ENCODE measurements at places on chromosomes 4 and X.

DNA sequence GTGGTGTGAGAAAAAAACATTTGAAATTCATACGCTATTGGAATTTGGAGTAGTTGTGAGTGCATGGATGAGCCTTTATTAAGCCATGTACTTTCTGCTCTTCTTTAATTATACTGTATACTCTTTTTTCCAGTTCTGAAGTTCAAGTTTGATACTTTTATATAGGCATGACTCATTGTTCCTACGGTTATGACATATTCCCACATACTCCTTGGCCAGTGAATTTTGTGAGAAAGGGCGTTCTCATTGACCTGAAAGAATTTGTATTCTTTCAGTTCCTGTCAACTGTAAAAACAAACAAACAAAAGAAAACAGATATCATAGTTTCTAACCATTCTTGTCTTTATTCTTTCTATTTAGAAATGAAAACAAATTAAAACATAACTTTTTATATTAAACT lies 407.3 kb downstream of the MAPK10 start:
- DNase-seq, result no peak

GRCh38 chrX:53281321-53281822 lies at the start of gene IQSEC2:
Gene IQSEC2, minus strand, starts transcription at chrX:53281584.
- peak; percentile 7 for DNase-seq

DNA sequence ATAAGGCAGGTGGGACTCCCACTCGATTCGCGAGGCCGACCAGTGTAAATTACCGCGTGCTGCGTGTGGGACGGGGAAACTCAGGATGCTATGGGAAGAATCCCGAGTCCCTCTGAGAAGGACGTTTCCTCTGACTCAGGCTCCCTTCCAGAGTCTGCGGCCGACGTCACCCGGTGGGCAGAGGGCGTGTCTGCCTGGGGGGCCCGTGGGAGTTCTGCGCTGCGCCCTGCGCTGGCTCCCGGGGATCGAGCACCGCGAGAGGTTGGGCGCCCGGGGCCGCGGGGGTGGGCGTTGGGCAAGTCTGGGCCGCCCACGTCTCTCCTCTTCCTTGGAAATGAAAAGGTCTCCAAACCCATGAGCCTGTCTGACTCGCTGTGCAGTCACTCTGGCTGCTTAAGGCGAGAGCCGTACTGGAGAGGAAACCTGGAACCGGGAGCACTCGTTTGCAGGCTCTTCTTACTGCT lies 568 bp downstream of the NIPAL1 start:
- peak; percentile 31 for DNase-seq

GRCh38 chr4:6909970-6910339 lies 329 bp downstream of the TBC1D14 start:
- no peak for DNase-seq

- no peak for DNase-seq
These were observed 833.5 kb upstream of the ADGRL3 start for GRCh38 chr4:60366661-60367060.

GRCh38 chr4:23061431-23061830 lies 368.7 kb downstream of the GBA3 start:
- no peak for DNase-seq

DNA sequence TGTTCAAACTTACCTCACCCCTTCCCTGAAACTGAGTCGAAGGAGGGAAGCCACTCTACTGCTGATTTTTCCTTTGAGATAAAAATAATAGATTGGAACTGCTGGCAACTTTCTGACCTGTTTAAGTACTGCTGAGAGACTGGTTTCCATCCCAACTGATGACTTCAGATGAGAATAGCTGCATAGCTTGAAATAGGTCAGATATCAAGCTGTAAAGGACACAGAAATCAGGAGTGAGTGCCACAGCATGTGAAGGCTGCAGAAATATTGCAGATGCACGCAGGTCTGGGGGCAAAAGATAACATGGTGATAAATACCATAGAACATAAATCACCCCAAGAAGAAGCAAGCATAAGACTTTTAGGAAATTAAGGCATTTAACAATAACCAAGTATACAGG lies 923.2 kb downstream of the SH3BGRL start:
- no peak for DNase-seq

GRCh38 chr4:82599336-82599735 lies 37.5 kb upstream of the TMEM150C start:
- no peak for DNase-seq

- DNase-seq, result no peak
These were observed 100.0 kb downstream of the SHISA3 start for GRCh38 chr4:42497142-42497910.

All from thoracic aorta (tissue), 2 donors.